ENCODE measurements at places on chromosomes 6 and 20. TPM values are rescaled to one million over a fixed set of nuclear protein-coding genes. Genes with fewer than 3 reads are reported as not detected.
A peak's percentile ranks its signal among the peaks of the same experiment; 100 is the strongest.

The BMP5 gene
- 17.7 TPM for total RNA-seq

GRCh38 chr6:122620428-122620827, 10.2 kb downstream of the PKIB start:
- DNase-seq: no peak

The ATP6V1G2 gene
- total RNA-seq: 0.98 TPM

DNA sequence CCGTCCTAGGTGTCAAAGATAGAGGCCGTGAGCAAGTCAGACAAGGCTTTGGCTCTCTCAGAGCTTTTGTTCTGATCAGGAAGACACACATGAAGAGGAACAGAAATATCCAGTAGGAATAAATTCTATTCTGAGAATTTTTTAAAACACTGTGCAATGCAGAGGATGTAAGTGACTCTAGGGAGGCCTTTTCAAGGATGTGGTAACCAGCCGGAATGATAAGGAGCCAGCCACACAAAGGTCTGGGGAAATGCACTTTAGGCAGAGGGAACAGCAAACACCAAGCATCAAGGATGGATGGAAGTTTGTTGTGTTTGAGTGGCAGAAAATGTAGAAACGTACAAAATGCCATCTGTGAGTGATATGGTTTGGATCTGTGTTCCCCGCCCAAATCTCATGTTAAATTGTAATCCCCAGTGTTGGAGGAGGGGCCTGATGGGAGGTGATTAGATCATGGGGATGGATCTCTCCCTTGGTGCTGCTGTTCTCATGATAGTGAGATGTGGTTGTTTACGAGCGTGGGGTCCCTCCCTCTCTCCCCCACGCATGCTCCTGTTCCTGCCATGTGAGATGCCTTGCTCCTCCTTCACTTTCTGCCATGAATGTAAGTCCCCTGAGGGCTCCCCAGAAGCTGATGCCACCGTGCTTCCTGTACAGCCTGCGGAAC, 93.6 kb upstream of the CDYL start:
- DNase-seq: no peak

GRCh38 chr20:61525781-61526431, 273.8 kb downstream of the CDH4 start:
- DNase-seq: no peak

GRCh38 chr6:81565071-81565470, 187.4 kb downstream of the TENT5A start:
- no peak for DNase-seq

DNA sequence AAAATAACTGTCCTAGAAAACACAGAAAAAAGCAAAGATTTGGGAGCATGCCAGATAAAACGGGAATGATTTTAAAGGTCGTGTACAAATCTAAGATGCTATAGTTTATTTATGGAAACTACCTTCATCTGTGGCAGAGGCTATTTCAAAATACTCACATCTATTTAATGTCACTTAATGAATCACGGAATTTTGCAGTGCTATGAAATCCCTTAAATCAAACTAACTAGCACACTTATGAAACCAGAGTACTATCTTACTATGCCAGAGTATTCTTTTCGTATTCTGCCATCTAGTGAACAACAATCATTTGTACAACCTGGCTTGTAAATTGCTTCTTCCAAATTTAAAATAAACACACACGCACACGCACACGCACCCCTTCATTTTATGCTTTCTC, 77.9 kb upstream of the BMP5 start:
- peak; percentile 57 for DNase-seq
